ENCODE measurements at places on chromosomes 12 and 14.
A peak's percentile ranks its signal among the peaks of the same experiment; 100 is the strongest.

- H3K27me3 ChIP-seq: no peaks in the 10 kb centered on the region
- no peak for DNase-seq
- no peak overlapping the region for H3K27ac ChIP-seq
- H3K4me3 ChIP-seq: no peak overlapping the region
- H3K4me1 ChIP-seq: no peaks in the 10 kb centered on the region
- no peaks in the 10 kb centered on the region for H3K36me3 ChIP-seq
Measured at GRCh38 chr12:3629057-3629830, 123.7 kb downstream of the CRACR2A start.

DNA sequence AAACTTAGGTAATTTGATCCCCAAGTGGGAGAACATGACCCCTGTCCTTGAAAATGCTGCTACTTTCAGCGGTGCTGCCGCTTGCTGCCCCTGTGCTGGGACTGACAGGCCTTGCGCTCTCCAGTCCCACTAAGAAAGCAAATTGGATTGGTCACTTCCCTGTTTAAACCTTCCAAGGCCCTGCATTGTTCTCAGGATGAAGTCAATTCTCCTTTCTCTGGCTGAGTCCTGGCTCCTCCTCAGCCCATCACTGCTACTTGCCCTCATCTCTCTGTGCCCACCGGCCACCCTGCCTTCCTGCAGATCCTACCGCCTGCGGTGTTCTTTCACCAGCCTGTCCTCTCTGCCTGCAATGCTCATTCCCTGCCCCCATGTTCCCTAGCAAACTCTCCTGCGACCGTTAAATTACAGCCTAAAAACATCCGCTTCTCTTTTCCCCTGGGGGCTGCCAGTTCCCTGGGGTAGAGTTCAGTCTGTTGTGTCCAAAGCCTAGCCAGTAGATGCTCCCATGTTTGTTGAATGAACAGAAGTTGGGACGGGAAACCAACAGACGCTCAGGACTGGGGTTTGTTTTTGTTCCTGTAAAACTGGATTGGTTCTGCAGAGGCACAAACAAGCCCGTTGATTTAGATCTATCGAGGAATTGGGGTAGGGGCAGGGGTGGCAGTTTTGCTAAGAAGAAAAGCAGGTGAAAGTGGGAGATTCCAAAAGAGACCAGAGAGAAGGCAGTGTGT is 127.3 kb upstream of the HIF1A start:
- H3K36me3 ChIP-seq: no peaks in the 10 kb centered on the region
- DNase-seq: no peak
- H3K4me3 ChIP-seq: peak overlapping the region; percentile 20

- no peaks in the 10 kb centered on the region for H3K36me3 ChIP-seq
- H3K4me3 ChIP-seq: peak overlapping the region; percentile 7
- H3K27me3 ChIP-seq: no peaks in the 10 kb centered on the region
- peak; percentile 99 for DNase-seq
- H3K27ac ChIP-seq: peak overlapping the region; percentile 91
- peaks cover 91% of the 10 kb centered on the region for H3K4me1 ChIP-seq
Measured at GRCh38 chr14:35336494-35337268, 44.5 kb downstream of the PSMA6 start.

GRCh38 chr12:14591719-14592118 is 24.0 kb upstream of the PLBD1 start:
- no peaks in the 10 kb centered on the region for H3K36me3 ChIP-seq
- H3K27ac ChIP-seq: no peak overlapping the region
- H3K4me3 ChIP-seq: no peak overlapping the region
- H3K4me1 ChIP-seq: no peaks in the 10 kb centered on the region
- DNase-seq: no peak

DNA sequence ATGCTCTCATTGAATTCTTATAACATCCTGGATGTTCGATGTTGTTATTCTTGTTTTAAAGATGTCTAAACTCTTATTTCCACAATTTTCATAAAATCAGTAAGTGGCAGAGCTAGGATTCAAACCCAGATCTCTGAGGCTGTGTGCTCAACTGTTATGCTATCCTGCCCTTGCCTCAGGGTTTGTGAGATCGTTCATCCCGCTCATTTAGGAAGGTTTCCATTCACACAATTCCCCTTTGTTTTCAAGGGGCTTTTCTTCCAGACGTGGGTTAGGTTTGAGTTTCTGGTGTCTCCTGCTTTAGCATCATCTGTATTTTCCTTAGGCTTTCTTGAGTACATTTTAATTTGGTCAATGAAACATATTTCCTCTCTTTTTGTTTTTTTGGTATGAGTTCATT is 69.3 kb downstream of the APAF1 start:
- H3K36me3 ChIP-seq: no peaks in the 10 kb centered on the region
- no peaks in the 10 kb centered on the region for H3K27me3 ChIP-seq
- DNase-seq: no peak
- no peak overlapping the region for H3K27ac ChIP-seq
- no peak overlapping the region for H3K4me3 ChIP-seq
- H3K4me1 ChIP-seq: no peaks in the 10 kb centered on the region

DNA sequence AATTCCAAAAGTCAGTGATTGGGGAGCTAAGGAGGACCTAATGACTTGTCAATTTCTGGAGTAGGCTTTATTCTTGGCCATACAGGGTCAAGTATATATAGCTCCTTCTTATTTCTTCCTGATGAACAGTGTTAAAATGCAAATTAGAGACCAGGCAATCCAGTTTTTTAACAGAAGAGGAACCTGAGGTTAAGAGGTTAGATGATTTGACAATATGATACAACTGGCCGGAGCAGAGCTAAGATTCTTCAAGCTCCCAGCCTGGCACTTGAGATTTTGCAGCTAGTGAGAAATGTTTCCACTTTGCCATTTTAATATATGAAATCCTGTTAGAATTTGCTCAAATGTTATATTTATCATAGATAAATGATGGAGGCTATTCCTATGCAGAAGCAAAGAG is 204.0 kb downstream of the SSPN start:
- DNase-seq: no peak
- H3K27me3 ChIP-seq: no peaks in the 10 kb centered on the region
- no peaks in the 10 kb centered on the region for H3K4me1 ChIP-seq
- H3K4me3 ChIP-seq: no peak overlapping the region
- H3K36me3 ChIP-seq: peaks cover 17% of the 10 kb centered on the region
- H3K27ac ChIP-seq: no peak overlapping the region

DNA sequence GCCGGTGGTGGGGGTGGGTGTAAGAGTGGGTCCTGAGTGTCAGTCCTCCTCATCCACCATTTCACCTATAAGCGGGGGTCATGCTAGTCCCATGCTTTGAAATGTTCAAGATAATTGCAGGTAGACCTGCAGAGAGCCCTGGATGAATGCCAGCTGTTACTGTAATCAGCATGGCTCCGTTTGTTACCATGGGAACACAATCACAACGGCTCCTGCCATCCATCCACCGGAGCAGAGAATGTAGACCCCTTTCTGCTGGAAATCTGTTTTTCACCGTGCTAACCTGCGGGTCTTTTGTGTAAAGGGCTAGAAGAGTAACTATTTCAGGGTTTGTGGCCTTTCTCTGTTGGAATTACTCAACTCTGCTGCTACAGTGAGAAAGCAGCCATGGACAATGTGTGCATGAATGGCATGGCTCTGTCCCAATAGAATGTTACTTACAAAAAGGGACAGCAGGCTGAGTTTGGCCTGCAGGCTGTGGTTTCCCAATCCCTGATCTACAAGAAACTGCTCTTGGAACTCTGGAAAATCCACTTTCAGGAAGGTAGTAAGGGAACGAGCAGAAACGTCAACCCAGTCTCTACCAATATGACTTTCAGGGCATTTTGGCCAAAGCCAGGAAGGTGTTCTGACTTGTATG is 36.1 kb downstream of the KCTD10 start:
- H3K27ac ChIP-seq: no peak overlapping the region
- no peak for DNase-seq
- H3K4me1 ChIP-seq: peaks cover 16% of the 10 kb centered on the region
- no peaks in the 10 kb centered on the region for H3K27me3 ChIP-seq

- H3K4me1 ChIP-seq: no peaks in the 10 kb centered on the region
- H3K4me3 ChIP-seq: no peak overlapping the region
- H3K27me3 ChIP-seq: no peaks in the 10 kb centered on the region
- no peak overlapping the region for H3K27ac ChIP-seq
- no peaks in the 10 kb centered on the region for H3K36me3 ChIP-seq
- DNase-seq: no peak
Measured at GRCh38 chr12:18872770-18873169, 134.9 kb downstream of the CAPZA3 start.

GRCh38 chr12:123085730-123086487 is 65.0 kb downstream of the PITPNM2 start:
- H3K27ac ChIP-seq: no peak overlapping the region
- peaks cover 36% of the 10 kb centered on the region for H3K4me1 ChIP-seq
- no peaks in the 10 kb centered on the region for H3K27me3 ChIP-seq
- H3K4me3 ChIP-seq: no peak overlapping the region

DNA sequence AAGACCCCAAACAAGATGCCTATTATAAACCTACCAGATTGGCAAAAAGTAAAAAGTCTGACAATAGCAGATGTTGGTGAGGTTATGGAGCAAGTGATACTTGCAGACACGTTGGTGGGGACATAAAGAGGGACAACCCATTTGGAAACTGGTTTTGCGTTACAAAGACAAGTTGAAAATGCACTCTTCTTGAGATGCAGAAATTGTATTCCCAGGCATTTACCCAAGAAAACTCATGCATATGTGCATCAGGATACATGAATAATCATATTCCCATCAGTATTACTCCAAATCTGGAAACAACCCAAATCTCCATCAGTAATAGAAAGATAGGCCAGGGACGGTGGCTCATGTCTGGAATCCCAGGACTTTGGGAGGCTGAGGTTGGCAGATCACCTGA is 12.8 kb upstream of the GOLGA5 start:
- no peaks in the 10 kb centered on the region for H3K4me1 ChIP-seq
- no peaks in the 10 kb centered on the region for H3K27me3 ChIP-seq
- no peak overlapping the region for H3K27ac ChIP-seq
- no peak overlapping the region for H3K4me3 ChIP-seq
- DNase-seq: no peak

DNA sequence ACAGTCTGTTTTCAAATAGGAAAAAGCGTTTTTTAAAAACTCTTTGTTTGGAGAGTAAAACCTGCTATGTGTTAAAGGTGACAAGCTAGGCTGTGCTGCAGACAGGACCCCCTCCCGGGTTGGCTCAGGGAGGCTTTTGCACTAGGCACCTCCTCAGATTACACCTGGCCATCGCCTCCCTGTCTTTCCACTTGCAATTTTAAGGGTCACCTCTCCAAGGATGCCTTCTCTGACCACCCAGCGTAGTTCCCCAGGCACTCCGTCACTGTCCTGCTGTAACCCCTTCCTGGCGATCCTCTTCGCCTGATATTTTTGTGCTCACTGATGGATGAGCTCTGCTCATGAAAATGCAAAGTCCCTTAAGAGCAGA is 80.7 kb downstream of the NTF3 start:
- no peak overlapping the region for H3K4me3 ChIP-seq
- H3K27ac ChIP-seq: no peak overlapping the region
- DNase-seq: peak; percentile 37
- H3K27me3 ChIP-seq: no peaks in the 10 kb centered on the region
- H3K4me1 ChIP-seq: peaks cover 11% of the 10 kb centered on the region

- peak overlapping the region; percentile 92 for H3K4me3 ChIP-seq
- peak overlapping the region; percentile 36 for H3K27ac ChIP-seq
- no peak for DNase-seq
- no peaks in the 10 kb centered on the region for H3K36me3 ChIP-seq
- no peaks in the 10 kb centered on the region for H3K27me3 ChIP-seq
Measured at GRCh38 chr14:105316968-105317510, 2.5 kb downstream of the PACS2 start.

- no peak overlapping the region for H3K4me3 ChIP-seq
- peaks cover 99% of the 10 kb centered on the region for H3K4me1 ChIP-seq
- H3K36me3 ChIP-seq: no peaks in the 10 kb centered on the region
- peak overlapping the region; percentile 35 for H3K27ac ChIP-seq
Measured at GRCh38 chr14:104694475-104694950, 5.1 kb downstream of the INF2 start.

- no peaks in the 10 kb centered on the region for H3K27me3 ChIP-seq
- no peaks in the 10 kb centered on the region for H3K36me3 ChIP-seq
- no peak overlapping the region for H3K4me3 ChIP-seq
- DNase-seq: no peak
- H3K4me1 ChIP-seq: no peaks in the 10 kb centered on the region
- H3K27ac ChIP-seq: no peak overlapping the region
Measured at GRCh38 chr14:101027291-101027690, 123.8 kb upstream of the RTL1 start.

DNA sequence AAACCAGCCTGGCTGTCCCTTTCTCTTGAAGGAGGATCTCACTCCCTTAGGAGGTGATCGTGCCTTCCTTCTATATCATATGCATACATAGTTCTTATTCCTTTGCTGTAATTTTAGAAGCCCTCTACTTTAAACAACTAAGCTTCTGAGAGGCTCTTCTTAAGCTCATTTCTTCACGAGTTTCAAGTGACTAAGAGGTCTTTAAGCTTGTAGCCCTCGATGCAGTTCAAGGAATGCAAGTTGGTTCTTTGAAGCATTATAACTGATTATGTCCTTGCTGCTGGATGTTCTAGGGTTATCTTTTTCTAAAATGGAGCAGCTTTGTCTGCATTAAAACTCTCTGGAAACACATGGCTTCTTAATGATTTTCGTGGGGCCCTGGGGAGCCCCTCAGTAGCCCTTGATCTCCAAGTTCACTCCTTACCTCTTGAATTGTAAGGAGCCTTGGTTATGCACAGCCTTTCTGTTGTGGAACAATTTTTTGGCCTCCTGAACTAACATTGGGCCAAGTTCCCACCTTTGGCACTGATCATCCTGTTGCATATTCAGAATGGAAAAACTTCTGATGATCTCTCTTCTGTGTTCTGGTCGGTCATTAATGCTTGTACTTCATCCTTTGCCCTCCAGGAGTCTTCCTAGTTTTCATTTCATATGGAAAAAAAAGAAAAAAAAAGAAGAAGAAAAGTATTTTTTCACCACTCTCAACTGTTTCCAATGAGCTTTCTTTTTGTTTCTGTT is 12.6 kb downstream of the RASSF8 start:
- no peaks in the 10 kb centered on the region for H3K36me3 ChIP-seq
- no peak overlapping the region for H3K27ac ChIP-seq
- no peaks in the 10 kb centered on the region for H3K27me3 ChIP-seq
- no peak overlapping the region for H3K4me3 ChIP-seq

DNA sequence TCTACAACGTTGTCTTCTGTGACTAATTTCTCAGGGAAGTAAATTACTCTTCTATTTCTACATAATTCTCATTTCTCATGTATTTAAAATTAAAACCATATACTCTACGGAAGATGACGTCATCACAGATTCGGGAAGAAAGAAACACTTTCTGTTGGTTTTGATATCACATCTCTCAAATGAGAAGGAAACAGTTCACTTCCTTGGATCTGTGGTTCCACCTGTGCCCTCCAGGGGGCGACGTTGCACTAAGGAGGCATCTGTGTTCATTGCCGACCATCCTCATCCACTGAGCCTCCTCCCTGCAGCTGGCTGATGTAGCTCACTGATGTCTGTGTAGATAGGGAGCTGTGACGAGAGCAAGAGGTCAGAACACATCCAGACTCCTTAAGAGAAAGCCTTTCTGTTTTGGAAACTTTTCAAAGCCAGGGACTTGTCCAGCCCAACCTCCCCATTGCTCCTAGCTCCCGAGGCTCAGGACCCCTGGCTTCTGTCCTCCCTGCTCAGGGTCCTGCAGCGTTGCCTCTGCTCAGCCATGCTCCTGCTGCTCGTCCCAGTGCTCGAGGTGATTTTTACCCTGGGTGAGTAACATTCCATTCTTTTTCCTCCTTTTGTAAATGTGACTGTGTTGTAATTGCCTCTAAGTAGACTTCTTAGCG is 172.7 kb upstream of the OR4E1 start:
- H3K4me1 ChIP-seq: no peaks in the 10 kb centered on the region
- no peaks in the 10 kb centered on the region for H3K36me3 ChIP-seq
- H3K27ac ChIP-seq: no peak overlapping the region
- no peaks in the 10 kb centered on the region for H3K27me3 ChIP-seq
- DNase-seq: no peak

GRCh38 chr14:61547186-61548069 is 147.9 kb upstream of the HIF1A start:
- H3K27me3 ChIP-seq: no peaks in the 10 kb centered on the region
- no peak overlapping the region for H3K4me3 ChIP-seq
- peak overlapping the region; percentile 77 for H3K27ac ChIP-seq
- no peak for DNase-seq
- no peaks in the 10 kb centered on the region for H3K36me3 ChIP-seq

Measured in vagina (tissue), 2 donors.